ENCODE measurements at places on chromosomes 13 and 19.

DNA sequence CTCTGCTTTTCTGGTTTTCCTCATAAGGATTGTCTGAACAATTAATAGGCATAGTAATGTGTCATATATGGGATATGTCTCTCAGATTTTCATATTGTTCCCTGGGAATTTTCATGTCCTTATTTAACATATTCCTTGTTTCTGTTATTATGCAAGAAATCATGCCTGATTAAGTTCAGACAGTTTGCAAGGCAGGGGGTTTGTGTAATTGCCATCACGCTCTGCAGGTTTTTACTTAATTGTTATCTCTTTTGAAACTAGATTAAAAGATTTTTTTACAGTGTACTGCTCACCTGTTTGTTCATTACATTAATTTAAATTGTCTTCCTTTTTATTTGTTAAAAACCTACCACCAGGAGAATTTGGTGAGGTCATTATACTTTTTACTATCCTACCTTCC, 1253.2 kb upstream of the PRR20A start:
- no peak for DNase-seq

GRCh38 chr13:109436841-109437240, 349.5 kb downstream of the IRS2 start:
- DNase-seq, result no peak

DNA sequence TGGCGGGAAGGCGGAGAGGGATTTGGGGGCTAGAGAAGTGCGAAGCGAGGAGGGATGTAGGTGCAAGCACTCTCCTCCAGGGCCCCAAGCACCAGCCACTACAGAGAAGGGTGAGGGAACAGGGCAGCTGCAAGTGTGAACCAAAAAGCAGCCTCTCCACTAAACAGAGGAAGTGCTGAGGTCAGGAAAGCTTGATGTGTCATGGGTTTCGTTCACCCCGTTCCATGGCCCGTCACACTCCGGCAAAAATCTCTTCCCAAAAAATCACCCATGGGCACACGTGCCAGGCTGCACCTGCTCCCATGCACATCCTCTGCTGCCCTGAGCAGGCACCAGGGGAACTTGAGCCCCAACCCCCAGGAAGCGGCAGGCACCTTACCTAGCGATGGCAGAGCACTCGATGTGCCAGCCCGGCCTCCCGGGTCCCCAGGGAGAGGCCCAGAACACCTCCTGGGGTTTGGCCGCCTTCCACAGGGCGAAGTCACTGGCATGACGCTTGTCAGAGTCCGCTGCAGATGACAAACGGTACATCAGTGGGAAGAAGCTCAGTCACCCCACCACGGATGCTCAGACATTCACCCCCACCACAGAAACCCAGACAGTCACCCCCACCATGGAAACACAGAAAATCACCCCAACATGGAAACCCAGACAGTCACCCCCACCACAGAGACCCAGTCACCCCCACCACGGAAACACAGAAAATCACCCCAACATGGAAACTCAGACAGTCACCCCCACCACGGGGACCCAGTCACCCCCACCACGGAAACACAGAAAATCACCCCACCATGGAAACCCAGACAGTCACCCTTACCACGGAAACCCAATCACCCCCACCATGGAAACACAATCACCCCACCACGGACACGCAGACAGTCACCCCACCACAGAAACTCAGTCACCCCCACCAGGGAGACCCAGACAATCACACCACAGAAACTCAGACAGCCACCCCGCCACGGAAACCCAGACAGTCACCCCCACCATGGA, 29.0 kb downstream of the CARS2 start:
- peak; percentile 52 for DNase-seq

DNA sequence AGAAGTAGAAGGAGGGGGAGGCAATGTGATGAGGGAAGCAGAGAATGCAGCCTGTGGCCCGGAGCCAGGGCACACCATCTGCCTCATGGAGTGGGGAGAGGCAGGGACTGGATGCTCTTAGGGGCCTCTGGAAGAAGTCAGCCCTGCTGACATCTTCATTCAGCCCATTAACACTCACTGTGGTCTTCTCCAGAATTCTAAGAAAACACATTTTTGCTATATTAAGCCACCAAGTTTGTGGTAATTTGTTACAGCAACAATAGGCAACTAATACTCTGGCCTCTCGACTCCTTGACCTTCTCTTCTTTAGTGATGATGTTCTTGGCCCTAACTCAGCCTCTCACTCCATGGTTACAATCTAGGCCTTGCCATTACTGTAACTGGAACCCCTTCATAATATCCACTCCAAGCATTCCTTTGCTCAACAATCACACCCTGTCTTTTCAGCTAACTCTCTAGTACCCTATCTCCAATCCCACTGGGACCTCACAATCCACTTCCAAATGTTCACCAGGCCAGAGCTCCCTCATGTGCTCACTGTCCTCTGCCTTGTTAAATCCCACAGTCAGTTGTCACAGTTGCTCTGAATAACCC, 98.5 kb downstream of the MIPEP start:
- no peak for DNase-seq

- no peak for DNase-seq
Observed at GRCh38 chr19:22427547-22427946, 5.4 kb upstream of the ZNF98 start.

- peak; percentile 35 for DNase-seq
Observed at GRCh38 chr19:34350161-34350561, 14.8 kb upstream of the GPI start.

DNA sequence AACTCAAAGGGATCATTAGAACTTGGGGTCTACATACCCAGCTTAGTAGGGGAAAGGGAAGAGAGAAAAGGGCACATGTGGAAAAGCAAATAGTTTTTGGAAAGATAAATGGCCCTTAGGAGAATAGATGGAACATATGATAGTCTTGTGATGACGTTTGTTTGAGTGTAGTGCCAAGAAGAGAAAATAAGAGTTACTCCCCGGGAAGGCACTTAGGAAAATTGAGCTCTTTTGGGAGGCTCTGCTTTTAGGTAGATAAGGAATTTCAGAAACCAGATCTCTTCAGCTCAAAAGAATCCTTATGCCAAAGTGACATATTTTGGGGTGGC, 44.8 kb upstream of the SERTM1 start:
- no peak for DNase-seq

DNA sequence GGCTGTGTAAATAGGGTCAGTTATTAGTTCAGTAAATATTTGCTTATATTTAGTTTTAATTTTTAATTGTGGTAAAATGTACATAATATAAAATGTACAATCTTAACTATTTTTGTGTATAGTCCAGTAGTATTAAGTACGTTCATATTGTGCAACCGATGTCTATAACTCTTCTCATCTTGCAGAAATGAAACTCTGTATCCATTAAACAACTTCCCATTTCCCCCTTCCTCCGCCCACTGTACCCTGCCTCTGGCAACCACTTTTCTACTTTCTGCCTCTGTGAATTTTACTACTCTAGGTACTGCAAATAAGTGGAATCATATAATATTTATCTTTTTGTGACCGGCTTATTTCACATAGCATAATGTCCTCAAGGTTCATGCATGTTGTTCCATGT, 24.4 kb downstream of the UBAC2 start:
- no peak for DNase-seq

- DNase-seq, result no peak
Observed at GRCh38 chr19:45245334-45245787, at the start of gene EXOC3L2. EXOC3L2 (minus strand) TSS chr19:45245407; CDS start chr19:45239045, 6,362 bp downstream.

GRCh38 chr13:102724923-102725322, 30.1 kb upstream of the METTL21C start:
- no peak for DNase-seq

DNA sequence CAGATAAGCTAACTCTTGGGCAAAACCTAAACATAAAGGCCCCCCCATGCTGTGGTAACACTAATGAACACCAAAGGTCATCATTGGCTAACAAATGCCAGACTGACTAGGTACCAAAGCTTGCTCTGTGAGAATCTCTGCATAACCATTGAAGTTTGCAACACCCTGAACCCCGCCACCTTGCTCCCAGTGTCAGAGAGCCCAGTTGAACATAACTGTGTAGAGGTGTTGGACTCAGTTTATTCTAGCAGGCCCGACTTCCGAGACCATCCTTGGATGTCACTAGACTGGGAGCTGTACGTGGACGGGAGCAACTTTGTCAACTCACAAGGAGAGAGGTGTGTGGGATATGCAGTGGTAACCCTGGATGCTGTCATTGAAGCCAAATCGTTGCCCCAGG, 602.2 kb downstream of the UQCRFS1 start:
- no peak for DNase-seq

DNA sequence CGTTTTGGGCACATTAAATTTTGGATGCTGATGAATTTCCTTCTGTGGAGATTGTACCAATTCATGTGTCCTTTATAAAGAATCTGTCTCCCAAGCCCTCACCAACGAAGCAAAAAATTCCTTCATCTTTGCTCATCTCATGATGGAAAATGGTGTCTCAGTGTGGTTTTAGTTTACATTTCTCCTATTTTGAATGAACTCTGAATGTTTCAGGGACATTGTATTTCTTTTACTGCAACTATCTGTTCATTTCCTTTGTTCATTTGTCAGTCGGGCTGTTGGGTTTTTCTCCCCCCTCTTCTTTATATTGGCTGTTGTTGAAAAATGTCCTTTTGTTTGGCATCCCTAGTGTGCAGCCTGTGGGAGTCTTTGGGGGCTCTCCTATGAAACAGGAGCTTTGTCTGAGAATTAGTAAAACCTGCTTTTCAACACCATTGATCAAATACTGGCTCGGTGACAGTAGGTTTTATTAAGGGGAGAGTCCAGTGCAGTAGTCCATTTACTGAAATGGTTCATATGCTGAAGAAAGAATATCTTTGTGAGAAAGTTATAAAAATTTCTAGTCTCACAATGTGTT, 91.3 kb upstream of the C1QTNF9B start:
- DNase-seq, result no peak

DNA sequence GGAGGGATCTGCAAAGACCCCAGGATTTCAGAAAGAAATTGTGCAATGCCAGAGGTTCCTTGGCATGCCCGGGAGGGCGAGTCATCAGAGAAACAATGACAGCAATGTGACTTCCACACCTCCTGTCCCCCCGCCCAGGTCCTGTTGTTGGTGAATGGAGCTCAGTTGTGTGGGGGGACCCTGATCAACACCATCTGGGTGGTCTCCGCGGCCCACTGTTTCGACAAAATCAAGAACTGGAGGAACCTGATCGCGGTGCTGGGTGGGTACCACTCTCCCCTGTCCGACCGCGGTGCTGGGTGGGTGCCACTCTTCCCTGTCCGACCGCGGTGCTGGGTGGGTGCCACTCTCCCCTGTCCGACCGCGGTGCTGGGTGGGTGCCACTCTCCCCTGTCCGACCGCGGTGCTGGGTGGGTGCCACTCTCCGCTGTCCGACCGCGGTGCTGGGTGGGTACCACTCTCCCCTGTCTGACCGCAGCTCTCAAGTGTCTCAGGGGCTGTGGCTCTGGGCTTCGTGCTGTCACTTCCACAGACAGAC, 5.2 kb upstream of the F10 start:
- no peak for DNase-seq

DNA sequence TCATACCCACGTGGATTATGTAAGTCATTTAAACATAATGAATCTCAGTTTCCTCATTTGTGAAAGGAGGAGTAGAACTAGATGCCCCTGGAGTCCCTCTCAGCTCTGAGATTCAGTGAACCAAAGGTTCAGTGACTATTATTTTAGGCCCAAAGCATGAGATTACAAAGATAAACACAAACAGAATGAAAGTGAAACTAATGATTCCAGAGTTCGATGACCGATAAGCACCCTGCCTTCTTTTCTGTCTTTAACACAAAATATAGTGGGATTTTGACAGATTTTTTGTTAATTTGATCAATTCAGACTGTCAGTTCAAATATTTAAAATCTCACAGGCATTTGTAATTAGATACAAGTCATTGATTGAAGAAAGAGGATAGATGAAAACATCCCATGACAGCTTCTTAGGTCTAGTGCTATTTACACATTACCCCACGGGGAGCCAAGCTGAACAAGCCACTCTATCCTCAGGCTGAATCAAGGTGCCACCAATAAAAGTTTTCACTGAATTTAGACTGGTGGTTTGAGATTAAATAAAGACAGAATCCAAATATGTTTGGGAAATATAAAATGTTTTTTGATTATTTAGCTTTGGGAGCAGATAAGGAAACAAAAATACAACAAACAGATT, 64.6 kb upstream of the RAP2A start:
- DNase-seq, result no peak

- DNase-seq, result no peak
Observed at GRCh38 chr13:37216331-37216730, 110.9 kb upstream of the CSNK1A1L start.

GRCh38 chr19:33740811-33741396, 55.8 kb upstream of the KCTD15 start:
- DNase-seq, result no peak

- DNase-seq, result peak; percentile 75
Observed at GRCh38 chr19:41297628-41298347, 12.2 kb upstream of the CCDC97 start.

- no peak for DNase-seq
Observed at GRCh38 chr19:51146751-51147150, 4.7 kb downstream of the SIGLEC7 start.

- DNase-seq, result no peak
Observed at GRCh38 chr13:87677496-87678371, 6.6 kb downstream of the SLITRK5 start.

DNA sequence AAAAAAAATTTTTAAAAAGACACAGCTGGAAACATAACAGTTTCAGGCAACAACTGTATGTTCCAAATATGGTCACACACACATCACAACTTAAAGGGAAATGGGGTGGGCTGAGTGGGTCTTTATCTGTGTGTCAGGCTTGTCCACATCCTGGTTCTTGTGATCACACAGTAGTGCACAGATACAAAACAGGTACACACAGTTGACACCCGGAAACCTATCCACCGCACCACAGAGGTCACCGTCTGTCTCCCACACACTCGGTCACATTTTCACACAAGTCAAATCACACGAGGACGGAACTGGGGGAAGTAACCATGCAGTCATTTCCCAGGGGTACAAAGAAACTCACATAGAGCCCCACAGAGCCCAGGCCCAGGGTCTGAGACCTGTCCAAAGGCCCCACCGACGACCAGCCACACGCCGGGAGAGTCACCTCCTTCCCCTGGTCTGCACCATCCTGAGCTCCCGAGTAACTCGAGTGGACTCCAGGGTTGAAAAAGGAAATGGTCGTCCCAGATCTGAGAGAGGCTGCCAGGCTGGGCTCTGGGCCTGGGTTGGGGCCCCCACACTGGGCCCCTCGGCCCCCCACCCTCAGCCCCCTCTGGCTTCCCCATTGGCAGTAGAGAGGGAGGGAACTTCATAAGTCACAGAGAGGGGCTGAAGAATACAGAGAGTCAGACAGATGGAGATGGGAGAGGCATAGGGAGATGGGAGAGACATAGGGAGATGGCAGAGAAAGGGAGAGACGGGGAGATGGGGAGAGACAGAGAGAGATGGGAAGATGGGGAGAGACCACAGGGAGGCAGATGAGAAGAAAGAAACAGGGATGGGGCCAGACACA, 1.3 kb upstream of the PPAN start:
- peak; percentile 53 for DNase-seq
